ENCODE measurements at places on chromosomes 2 and 18.

GRCh38 chr2:218893349-218894150 is 12.9 kb downstream of the WNT10A start:
- peak; percentile 50 for DNase-seq

DNA sequence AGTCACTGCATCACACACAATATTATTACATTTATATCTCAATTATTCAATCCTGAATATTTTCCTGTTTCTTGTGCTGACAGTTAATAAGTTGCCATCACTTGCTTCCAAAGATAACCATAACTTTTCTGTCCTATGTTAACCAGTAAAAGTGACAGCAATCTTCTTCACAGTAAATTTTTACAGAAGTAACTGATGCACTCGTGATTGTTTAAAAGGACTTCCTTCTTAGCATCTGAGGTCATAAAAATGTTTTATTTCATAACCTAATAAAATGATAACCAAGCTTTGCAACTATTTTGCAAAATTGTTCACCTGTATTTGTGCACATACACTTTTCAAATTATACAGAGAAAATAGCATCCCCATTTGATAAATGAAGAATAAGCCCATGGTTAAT is 20.6 kb upstream of the ANKRD62 start:
- no peak for DNase-seq

DNA sequence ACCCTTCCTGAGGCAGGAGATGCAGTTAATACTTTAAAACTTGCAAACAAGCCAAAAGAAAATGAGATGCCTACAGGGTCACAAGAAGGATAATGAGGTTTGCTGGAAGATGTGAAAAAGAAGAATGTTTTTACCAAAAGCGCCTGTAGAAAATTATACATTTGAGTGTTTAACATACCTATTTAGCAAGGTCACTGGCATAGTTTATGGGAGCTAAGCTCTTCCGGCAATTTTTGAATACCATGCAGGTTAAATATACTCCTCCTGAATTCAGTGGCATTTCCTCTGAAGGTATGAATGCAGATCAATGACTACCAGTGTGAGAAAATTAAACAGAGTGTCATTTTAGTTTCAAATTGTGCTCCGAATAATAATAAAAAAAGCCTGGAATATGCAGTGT is 21.2 kb upstream of the MAP3K20 start:
- no peak for DNase-seq

DNA sequence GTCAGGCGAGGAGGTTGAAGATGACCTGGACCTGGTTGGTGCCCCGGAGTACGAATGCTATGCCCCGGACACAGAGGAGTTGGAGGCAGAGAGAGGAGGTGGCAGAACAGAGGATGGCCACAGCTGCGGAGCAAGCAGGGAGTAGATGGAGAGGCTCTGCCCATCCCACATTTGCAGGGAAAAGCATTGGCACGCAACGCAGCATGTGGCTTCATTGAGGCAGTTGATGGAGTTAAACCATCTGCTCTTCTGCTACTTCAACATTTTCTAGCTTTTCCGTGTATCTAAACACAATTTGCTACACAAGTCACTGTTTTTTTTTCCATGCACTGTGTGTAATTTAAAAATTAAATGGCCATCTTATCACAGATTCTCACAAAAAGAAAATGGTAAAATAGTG is 11.8 kb downstream of the RBFA start:
- DNase-seq = no peak

DNA sequence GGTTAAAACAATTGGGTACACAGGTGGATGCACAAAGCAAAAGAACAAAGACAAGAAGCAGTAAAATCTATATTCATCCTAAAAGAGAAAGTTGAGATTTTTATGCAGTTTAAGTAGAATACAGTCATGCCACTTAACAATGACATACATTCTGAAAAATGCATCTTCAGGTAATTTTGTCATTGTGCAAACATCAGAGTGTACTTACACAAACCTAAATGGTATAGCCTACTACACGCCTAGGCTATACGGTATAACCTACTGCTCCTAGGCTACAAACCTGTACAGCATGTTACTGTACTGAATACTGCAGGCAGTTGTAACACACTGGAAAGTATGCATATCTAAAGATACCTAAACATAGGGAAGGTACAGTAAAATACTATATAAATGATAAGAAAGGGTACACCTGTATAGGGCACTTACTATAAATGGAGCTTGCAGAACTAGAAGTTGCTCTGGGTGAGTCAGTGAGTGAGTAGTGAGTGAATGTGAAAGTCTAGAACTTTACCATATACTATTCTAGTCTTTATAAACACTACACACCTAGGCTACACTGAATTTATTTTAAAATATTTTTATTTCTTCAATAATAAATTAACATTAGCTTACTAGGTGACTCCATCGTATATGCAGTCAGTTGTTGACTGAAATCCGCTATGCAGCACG is 132.9 kb downstream of the BARD1 start:
- no peak for DNase-seq

DNA sequence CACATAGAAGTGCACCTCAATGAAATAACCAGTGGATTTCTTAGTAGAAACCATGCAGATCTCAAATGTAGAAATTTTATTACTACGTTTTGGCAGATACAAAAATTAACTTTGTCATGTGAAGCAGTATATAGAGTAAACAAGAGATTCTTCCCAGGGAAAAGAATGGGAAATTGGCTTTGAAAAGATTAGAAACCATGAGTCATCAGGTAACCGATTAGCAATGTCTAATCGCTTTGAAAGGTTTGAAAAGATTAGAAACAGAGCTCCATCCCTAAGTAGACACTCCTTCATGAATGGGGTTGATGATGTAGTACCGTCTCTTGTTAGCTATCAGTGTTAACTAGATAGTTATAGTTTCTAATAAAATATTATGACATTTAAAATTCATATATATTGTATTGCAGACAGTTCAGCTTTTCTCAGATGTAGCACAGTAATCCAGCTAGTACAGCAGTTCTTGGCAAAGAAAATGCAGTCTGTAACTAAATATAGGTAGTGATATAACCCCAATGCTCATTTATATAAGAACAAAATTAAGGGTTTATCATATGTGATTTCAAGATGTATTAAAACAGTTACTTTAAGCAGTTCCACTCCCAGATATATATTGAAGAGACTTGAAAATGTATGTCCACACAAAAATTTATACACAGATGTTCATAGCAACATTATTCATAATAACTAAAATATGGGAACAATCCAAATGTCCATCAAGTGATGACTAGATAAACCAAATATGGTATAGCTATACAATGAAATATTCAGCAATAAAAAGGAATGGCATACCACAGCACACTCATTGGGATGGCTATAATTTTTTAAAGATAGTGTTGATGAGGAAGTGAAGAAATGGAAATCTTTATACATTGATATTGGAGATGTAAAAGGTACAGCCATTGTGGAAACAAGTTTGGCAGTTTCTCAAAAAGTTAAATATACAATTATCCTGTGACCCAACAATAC is 113.9 kb downstream of the PTPN4 start:
- DNase-seq = no peak

DNA sequence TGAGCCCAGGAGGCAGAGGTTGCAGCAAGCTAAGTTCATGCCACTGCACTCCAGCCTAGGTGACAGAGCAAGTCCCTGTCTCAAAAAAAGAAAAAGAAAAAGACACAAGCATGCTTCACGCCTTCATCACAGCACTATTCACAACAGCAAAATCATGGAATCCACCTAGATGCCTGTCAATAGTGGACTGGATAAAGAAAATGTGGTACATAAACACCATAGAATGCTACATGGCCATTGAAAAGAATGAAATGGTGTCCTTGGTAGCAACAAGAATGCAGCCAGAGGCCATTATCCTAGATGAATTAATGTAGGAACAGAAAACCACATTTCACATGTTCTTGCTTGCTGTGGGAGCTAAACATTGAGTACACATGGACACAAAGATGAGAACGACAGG is 392.6 kb downstream of the EIPR1 start:
- no peak for DNase-seq

- no peak for DNase-seq
Observed at GRCh38 chr2:116859708-116860107, 954.8 kb upstream of the DDX18 start.

- peak; percentile 87 for DNase-seq
Observed at GRCh38 chr2:27428978-27429541, 629 bp downstream of the NRBP1 start.

DNA sequence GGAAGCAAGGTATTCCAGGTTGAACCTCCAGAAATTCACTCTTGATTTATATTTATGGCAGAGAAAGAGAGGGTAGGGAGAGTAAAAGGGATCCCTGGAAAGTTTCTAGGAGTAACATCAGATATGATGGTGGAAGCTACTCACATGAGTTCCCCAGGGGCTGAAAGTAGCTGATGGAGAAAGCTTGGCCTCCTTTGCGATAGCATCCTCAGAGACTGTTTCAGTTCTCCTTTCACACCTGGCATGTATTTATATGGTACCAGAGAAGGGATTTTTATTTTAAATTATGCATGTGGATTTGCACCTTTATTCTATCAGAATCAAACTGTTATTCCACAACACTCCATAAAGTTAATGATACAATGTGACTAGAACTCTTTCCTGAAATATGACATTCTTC is 126.3 kb upstream of the OSR1 start:
- no peak for DNase-seq

DNA sequence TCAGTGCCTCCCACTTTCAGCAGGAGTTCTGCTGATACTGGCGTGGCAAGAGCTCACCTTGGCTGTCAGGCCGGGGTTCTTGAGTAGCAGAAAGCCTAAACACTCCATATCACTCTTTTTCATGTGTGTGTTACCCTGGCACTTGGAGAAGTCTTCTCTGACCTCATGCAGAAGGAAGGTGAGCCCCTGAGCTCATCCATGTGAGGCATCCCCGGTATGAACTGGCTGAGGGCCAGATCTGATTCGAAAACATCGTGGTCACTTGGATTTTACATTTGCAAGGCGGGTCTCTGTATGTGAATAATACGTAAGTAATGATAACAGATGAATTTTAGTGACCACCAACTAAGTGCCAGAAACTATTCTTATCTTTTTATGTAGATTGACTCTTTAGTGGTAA is 93.6 kb downstream of the RAPGEF4 start:
- DNase-seq = no peak

- no peak for DNase-seq
Observed at GRCh38 chr18:75052475-75052874, 156.5 kb downstream of the PTGR3 start.

- no peak for DNase-seq
Observed at GRCh38 chr2:71711133-71711855, 257.9 kb downstream of the DYSF start.

GRCh38 chr2:65129286-65129825 is 550 bp downstream of the RAB1A start:
- peak; percentile 50 for DNase-seq

DNA sequence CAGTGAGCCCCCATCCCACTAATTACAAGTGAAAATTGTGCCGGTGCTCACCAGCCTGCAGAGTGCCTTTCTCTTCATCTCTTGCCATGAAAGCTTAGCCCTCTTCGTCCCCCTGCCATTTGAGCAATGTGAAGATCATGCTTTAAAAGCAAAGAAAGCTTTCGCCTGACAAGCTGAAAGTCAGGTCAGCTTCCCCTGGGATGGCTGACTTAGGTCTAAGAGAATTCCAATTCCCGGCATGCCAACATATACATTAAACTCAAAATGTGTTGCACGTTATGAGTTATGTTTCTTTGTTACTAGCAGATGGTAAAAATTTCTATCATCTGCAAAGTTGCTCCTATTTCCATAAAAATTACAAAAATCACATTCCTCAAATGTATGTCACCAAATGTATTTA is 129.8 kb downstream of the AFF3 start:
- no peak for DNase-seq

DNA sequence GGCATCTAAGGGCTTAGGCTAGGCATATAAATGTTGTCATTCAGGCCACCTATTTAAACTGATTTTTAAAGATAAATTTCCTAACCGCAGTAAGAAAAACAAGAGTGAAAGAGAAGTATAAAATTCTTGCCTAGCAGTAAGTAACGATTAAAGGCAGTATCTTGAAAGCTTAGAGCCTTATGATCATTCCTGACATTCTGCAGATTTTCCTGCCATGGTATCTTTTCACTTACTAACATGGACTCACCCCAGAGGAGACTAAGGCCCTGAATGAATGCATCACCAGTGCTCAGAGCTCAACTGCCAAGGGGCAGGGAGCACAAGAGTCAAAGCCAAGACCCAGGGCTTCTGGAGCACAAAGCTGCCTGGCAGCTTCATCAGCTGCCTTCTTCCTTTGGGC is 133.1 kb downstream of the GCA start:
- no peak for DNase-seq

GRCh38 chr2:165833156-165833555 is 39.1 kb upstream of the GALNT3 start:
- no peak for DNase-seq

GRCh38 chr2:242065426-242065825 is 195.9 kb downstream of the RTP5 start:
- no peak for DNase-seq

- DNase-seq = no peak
Observed at GRCh38 chr18:58866773-58867150, 2.1 kb downstream of the ZNF532 start.

- DNase-seq = no peak
Observed at GRCh38 chr2:51028829-51029228, 3.1 kb downstream of the NRXN1 start.

DNA sequence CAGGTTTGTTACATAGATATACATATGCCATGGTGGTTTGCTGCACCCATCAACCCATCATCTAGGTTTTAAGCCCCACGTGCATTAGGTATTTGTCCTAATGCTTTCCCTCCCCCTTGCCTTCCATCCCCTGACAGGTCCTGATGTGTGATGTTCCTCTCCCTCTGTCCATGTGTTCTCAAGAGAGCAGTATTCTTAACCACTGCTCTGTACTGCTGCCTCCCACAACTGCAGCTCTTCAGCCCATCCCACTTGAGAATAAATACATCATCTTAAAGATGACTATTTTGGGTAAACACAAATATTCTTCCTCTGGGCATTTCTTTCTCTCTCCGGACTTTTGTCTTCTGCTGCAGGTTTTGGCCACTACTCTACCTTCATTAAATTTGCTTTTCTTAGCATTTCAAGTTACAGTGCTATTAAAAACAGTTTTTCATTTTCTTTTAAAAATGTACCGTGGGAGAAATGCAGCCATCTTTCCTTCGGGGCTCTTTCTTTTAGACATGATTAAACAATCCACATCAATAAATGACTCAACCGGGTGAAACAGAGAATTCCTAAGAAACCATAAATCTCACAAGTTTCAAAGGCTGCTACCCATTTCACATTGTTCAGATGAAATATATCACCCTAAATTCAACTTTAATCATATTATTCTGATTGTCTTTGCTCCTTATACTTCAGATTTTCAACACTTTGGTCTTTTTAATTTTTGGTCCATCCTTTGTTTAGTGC is 323.4 kb downstream of the GALNT13 start:
- no peak for DNase-seq

All from stimulated activated CD4-positive, alpha-beta T cell treated with anti-CD3 and anti-CD28 coated beads, Interleukin-15, amount 100 ng/mL, for 24 hours (primary cell).